Psoas muscle (tissue), 8 donors: ENCODE measurements at places on chromosomes 7 and 10. TPM values are rescaled to one million over a fixed set of nuclear protein-coding genes. Genes with fewer than 3 reads are reported as not detected.

Gene ADAM8
- 0.21 TPM for polyA plus RNA-seq

Gene CFTR
- 0.01 TPM for polyA plus RNA-seq

- DNase-seq: no peak
Observed at GRCh38 chr10:46096909-46097575, 51.0 kb upstream of the MSMB start.

DNA sequence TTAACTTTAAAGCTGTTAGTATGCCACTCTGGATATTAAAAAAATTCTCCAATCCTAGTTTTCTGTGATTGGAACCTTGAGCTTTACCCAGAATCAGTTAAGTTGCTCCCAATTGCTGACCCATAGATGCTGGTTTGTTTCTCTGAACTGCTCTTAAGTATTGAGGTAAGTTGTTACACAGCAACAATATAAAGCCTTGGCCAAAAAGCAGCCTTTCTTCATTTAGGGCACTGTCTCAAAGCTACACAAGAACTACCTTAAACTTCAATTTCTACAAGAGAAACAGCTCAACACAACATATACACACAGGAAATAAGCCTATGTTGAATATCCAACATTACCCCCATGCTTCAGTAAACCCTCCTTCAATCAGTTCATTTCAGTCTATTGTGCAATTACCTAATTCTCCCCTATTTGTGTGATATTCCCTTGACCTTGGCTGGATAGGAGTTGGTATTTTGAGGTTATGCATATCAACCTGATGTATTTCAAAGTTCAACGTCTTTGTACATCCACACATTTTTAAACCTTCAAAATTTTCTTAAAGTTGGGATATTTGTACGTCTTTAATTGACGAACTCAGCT, 11.5 kb downstream of the HNRNPA2B1 start:
- DNase-seq: no peak

GRCh38 chr7:87316097-87316700, 29.3 kb upstream of the CROT start:
- no peak for DNase-seq

DNA sequence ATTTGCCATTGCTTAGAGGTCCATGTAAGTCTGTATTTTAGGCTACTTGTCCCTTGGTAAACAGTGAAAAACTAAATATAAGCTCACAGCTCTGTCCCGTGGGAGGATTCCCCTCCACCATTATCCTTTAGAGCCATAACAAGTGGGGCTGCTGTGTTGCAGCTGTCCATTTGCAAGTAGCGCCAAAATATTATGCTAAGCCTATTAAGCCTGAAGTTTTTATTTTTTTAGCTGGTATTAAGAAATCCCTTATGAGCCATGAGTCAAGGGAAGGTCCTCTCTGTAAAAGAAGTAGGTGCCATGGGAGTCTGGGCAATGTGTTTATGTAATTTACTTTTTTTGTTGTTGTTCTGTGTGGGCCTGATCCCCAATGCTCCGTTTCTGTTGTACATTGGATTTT, 183.9 kb downstream of the THSD7A start:
- DNase-seq: no peak

DNA sequence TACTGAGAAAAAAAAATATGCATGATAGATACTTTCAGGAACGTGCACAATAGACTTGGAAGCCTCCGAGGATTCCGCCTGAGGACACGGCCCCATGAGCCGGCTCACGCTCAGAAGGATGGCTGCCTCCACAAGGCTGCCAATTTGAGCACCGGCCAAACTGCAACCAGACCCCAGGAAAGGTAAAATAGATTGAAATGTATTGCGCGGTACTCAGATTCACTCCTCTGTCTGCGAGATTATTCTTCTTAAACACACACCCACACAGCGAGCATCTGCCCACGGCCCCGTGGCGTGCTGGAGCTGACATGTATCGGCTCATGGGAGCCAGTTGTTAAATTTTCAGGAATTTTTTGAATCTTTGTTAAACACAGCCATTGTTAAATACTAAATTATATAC, 653.2 kb upstream of the MKI67 start:
- no peak for DNase-seq

GRCh38 chr10:1553951-1554350, 183.4 kb downstream of the ADARB2 start:
- no peak for DNase-seq

Gene CTNNA3
- 0.85 TPM for polyA plus RNA-seq

- no peak for DNase-seq
Observed at GRCh38 chr7:45703373-45703821, 129.2 kb downstream of the ADCY1 start.

Gene SMKR1
- polyA plus RNA-seq: 0.25 TPM

DNA sequence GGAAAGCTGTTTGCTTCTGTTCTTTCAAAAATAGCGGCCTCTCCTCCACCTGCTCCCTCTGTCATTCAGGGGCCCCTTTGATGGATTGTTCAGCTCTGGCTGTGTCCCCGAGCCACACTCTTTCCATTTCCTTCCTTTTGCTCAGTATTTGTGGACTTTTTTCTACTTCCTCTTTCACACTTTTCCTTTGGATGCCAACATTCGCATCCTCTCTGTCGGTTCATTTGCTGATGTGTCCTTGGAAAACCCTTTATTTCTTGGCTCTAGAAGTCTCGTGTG, 11.7 kb upstream of the PWWP2B start:
- no peak for DNase-seq

- DNase-seq: no peak
Observed at GRCh38 chr10:118754229-118754555, 578 bp downstream of the CACUL1 start.

- no peak for DNase-seq
Observed at GRCh38 chr7:123622660-123623386, 21.2 kb downstream of the ASB15 start.

- DNase-seq: no peak
Observed at GRCh38 chr10:118557946-118558345, 37.5 kb downstream of the PRLHR start.

DNA sequence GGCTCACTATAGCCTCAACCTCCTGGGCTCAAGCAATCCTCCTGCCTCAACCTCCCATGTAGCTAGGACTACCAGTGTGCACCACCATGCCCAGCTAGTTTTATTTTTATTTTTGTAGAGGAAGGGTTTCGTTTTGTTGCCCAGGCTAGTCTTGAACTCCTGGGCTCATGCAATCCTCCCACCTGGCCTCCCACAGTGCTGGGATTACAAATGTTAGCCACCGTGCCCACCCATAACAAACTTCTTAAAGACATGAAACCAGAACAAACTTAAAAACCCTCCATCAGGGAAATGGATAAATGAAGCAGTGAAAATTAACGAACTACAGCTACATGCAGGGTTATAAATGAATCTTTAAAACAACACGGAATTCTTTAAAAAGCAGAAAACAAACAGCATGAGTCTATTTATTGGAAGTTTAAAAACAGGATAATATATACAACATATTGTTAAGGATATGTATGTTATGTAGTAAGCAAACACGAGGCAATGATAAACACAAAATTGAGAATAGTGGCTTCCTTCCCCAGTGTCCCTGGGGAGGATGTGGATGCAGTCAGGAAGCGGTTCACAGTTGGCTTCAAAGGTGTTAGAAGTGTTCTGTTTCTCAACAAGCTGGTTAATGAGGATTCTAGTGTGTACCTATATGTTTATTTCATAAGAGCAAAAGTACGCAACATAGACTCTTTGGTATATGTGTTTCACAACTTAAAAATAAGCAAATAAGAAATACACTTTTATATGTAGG, 128.2 kb upstream of the IMMP2L start:
- no peak for DNase-seq

Gene MORN4
- polyA plus RNA-seq: 5.2 TPM

DNA sequence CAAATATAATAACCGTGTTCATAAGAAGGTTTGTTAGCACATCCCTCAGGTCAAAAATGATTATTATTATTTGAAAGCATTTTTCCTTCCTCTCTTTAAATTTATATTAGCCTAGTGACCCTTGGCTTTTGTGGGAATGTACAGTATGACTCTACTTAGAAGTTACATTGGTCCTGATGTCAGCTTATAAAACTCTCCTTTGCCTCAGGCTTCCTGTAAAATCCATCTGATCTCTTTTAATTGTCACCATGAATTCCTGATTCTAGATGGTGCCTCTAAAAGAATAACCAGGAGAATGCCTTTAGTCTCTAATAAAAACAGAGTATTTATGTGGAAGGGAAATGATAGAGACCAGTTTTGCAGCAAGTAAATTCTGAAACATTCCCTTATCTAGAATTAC, 1134.4 kb downstream of the XPNPEP1 start:
- no peak for DNase-seq

- no peak for DNase-seq
Observed at GRCh38 chr10:71607082-71607443, 112.5 kb downstream of the C10orf105 start.

- DNase-seq: no peak
Observed at GRCh38 chr7:128705891-128706333, 33.2 kb upstream of the CALU start.

DNA sequence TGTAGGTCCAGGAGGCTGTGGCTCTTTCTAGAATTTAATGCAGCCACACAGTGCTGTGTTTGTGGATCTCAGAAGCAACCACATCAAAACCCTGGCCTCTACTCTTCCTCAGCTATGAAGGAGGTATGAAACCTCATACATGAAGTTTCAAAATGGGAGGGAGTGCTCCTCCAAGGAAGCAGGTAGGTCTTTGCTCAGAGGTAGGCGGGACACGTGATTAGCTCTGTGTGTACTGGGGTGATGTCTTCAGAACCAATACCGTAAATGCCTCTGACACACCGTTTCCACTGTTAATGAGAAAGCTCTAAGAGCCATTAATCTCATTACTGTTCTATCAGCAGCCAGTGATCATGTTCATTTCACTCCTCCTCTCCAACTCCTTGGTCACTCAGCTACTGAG, 126.1 kb downstream of the PLXNA4 start:
- DNase-seq: no peak

GRCh38 chr7:142792129-142792528, 21.4 kb downstream of the PRSS2 start:
- no peak for DNase-seq
